ENCODE measurements at places on chromosomes 5 and 9.

DNA sequence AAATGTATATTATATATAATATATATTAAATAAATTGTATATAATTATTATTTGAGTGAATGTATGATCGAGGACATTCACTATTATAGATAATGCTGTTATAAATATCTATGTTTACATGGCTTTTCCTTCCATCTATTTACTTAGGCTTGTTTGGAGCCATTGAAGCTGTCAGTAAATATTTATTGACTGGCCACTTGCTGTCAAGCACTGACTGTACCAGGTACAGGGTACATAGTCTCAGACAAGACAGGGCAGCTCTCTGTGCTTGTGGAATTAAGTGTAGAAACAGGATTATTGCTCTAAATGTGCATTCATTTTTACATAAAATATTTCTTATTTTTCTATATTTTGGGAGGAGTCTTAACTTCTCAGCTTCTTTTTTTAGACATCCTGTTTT is 16.4 kb downstream of the FAXDC2 start:
- H3K36me3 ChIP-seq: peaks cover 12% of the 10 kb centered on the region
- DNase-seq: no peak
- no peak overlapping the region for H3K27ac ChIP-seq
- H3K4me3 ChIP-seq: no peak overlapping the region

DNA sequence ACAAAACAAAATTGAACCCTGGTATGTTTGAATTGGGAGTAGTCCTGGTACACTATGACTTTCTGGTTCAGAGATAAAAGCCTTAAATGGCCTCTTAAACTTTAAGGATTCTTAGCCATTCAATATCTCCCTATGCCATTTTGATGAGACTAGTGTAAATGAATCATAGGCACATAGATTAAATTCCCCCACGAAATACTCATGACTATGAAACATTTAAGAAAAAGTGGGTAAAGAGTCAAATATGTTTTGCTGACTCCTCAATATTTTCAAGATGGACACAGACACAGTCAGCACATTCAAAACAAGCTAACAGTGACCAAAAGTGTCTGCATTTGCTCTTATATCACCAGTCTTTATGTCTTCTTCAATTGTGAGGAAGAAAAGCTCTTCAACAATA is 278.3 kb downstream of the PDE4D start:
- H3K36me3 ChIP-seq: no peaks in the 10 kb centered on the region
- DNase-seq: no peak
- H3K27ac ChIP-seq: no peak overlapping the region
- no peak overlapping the region for H3K4me3 ChIP-seq
- peaks cover 8% of the 10 kb centered on the region for H3K27me3 ChIP-seq

DNA sequence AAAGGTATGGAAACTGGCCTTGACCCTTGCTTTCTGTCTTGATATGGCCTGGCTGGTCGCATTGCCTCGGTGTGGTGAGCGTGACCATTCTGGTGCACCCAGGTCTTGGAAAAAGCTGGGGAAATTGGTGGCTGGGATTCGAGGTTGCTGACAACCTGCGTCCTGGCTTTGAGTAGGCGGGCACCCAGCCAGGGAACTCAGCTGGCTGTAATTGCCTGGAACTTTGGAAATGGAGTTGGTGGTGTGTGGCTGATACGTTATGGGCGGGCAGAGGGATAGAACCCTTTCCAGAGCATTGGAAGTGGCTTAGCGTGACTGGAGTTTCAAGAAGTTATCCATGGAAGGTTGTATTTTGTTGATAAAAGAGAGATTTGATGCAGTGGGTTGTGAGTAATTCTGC is 35.2 kb downstream of the KCNMB1 start:
- H3K27me3 ChIP-seq: peaks cover 40% of the 10 kb centered on the region
- no peak for DNase-seq
- no peak overlapping the region for H3K4me3 ChIP-seq

DNA sequence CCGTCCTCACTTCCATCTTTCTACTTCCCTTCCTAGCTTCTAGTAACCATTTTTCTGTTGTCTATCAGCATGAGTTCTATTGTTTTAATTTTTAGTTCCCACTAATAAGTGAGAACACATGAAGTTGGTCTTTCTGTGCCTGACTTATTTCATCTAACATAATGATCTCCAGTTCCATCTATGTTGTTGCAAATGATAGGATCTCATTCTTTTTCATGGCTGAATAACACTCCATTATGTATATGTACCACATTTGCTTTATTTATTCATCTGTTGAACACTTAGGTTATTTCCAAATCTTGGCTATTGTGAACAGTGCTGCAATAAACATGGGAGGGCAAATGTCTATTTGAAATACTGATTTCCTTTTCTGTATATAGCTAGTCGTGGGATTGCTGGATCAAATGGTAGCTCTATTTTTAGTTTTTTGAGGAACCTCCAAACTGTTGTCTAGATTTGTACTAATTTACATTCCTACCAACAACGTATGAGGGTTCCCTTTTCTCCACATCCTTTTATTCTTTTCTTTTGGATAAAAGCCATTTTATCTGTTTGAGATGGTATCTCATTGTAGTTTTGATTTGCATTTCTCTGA is 50.3 kb downstream of the NSD1 start:
- H3K27me3 ChIP-seq: no peaks in the 10 kb centered on the region
- H3K27ac ChIP-seq: no peak overlapping the region
- H3K36me3 ChIP-seq: peaks cover 22% of the 10 kb centered on the region
- no peak for DNase-seq
